ENCODE measurements at places on chromosomes 7 and 10. TPM values are rescaled to one million over a fixed set of nuclear protein-coding genes. Genes with fewer than 3 reads are reported as not detected.

GRCh38 chr7:25946181-25946580, 205.8 kb upstream of the NFE2L3 start:
- no peak for DNase-seq

- no peak for DNase-seq
Observed at GRCh38 chr10:64109926-64110495, 588.8 kb downstream of the REEP3 start.

- DNase-seq = no peak
Observed at GRCh38 chr7:126689037-126689436, 563.7 kb downstream of the GRM8 start.

- DNase-seq = no peak
Observed at GRCh38 chr7:98618786-98619185, 1.7 kb downstream of the NPTX2 start.

GRCh38 chr10:14185316-14186045, 145.2 kb downstream of the FRMD4A start:
- DNase-seq = no peak

- no peak for DNase-seq
Observed at GRCh38 chr7:33070831-33071230, 8.3 kb upstream of the NT5C3A start.

GRCh38 chr10:100008142-100008522, 1.6 kb downstream of the DNMBP start:
- DNase-seq = no peak

Gene ZRANB1
- 9.3 TPM for polyA plus RNA-seq

Gene SPDYE1
- not detected for polyA plus RNA-seq

Gene CREM
- 28.8 TPM for polyA plus RNA-seq

Gene SPDYE11
- polyA plus RNA-seq = not detected

Gene HILPDA
- polyA plus RNA-seq = 21.5 TPM

Gene INTS1
- 7.6 TPM for polyA plus RNA-seq

Gene ANXA8L1
- 0.54 TPM for polyA plus RNA-seq

All from BJ (cell line).